ENCODE measurements at places on chromosomes 5 and 9.
A peak's percentile ranks its signal among the peaks of the same experiment; 100 is the strongest.

- DNase-seq, result no peak
Measured at GRCh38 chr5:181173027-181173419, 25.6 kb downstream of the OR2V2 start.

DNA sequence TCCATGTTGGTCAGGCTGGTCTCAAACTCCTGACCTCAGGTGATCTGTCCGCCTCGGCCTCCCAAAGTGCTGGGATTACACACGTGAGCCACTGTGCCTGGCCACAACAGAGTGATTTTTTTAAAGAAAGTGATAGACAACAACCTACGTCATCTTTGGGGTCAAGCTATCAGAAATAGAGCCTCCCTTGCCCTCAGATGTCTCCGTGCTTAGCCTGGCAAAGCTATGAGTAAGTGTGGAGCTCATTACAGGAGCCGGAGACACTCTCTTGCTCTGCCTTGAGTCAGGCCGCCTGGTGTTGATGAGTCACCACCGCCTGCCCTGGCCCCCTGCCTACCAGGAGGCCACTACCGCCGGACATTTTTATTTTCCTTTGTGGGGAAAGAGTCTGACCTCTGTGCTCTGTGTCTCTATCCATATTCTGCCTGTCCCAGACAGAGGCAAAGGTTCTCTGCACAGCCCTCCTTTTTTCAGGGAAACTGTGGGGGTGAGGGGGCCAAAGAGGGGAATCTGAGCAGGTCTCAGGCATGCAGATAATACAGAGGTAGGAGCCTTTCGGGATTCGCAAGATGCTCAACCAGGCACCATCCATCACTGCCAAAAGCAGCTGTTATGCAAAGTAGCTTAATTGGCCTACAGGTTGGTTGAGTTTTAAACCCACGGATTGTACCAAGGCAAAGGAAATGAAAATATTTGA lies 123.7 kb upstream of the CPEB4 start:
- DNase-seq, result no peak

DNA sequence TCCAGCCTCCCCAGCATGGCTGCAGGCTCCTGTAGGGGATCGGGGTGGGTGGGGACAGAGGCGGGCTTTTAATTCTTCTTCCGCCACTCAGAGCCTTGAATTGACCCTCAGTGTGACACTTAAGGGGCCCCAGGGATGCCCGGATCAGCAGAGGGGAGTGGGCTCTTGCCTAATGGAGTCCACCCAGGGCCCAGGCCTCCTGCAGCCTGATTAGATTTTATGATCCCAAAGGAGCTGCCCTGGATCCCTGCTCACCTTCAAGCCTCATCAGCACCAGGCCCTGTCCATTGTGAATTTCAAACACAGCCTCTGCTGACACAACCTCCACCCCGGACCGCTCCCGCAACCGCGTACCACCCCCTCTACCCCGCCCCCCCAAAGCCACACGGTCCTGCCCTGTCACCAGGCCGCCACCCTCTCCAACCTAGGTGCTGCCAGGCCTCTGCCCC lies 214.1 kb upstream of the IER5L start:
- no peak for DNase-seq

DNA sequence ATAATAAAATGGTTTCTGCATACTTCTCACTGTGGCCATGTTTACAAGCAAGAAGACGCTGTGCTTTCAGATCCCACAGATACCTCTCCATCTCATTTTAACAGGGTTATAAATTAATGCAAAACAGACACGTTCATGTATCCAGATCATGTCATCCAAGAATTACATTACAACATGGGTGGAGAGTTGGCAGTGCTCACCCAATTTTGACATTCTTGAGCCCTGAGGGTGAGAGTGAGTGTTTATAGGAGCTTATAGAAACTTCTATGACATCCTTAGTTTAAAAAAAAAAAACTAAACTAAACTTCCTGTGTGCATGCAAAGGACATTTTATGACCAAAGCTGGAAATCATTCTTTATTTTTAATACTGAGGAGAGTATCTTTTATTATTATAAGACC lies 9.1 kb downstream of the PRKACG start:
- DNase-seq, result no peak

GRCh38 chr5:142994218-142994617 lies 224.0 kb downstream of the ARHGAP26 start:
- no peak for DNase-seq

GRCh38 chr5:135217669-135218485 lies 181.2 kb downstream of the MACROH2A1 start:
- DNase-seq, result no peak

DNA sequence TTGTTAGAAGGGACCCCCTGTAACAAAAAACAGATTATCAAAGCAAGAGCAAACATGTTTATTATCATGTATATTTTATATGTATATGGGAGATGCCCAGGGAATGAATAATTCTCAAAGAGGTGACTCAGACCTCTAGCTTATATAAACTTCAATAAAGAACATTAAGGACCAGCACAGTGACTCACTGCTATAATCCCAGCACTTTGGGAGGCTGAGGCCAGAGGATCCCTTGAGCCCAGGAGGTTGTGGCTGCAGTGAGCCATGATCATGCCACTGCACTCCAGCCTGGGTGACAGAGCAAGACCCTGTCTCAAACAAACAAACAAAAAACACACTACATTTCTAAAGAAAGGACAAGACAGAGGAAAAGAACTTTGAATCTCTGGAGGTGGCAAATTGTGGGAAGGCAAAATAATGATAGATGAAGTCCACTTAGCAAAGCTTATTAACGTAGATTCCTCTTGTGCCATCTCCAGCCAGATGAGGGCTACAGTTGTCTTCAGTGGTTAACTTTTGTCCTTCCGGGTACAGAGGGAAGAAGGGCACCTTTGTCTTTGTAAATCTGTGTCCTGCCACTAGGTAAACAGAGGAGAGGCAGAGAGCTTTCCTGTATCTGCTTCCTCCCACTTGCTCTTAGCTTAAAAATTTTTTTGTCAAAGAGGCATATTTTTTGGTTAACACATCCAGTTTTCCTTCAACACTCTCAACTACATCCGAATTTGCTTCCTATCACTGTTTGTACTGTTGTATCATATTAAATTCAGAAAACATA lies 7.5 kb upstream of the RFK start:
- no peak for DNase-seq

GRCh38 chr9:98369066-98369425 lies 113.6 kb upstream of the TBC1D2 start:
- DNase-seq, result no peak

- DNase-seq, result no peak
Measured at GRCh38 chr5:78808380-78808779, 159.8 kb upstream of the LHFPL2 start.

GRCh38 chr5:146753641-146754040 lies 124.9 kb downstream of the PPP2R2B start:
- DNase-seq, result no peak

GRCh38 chr5:160494451-160494850 lies 72.8 kb downstream of the PTTG1 start:
- no peak for DNase-seq

DNA sequence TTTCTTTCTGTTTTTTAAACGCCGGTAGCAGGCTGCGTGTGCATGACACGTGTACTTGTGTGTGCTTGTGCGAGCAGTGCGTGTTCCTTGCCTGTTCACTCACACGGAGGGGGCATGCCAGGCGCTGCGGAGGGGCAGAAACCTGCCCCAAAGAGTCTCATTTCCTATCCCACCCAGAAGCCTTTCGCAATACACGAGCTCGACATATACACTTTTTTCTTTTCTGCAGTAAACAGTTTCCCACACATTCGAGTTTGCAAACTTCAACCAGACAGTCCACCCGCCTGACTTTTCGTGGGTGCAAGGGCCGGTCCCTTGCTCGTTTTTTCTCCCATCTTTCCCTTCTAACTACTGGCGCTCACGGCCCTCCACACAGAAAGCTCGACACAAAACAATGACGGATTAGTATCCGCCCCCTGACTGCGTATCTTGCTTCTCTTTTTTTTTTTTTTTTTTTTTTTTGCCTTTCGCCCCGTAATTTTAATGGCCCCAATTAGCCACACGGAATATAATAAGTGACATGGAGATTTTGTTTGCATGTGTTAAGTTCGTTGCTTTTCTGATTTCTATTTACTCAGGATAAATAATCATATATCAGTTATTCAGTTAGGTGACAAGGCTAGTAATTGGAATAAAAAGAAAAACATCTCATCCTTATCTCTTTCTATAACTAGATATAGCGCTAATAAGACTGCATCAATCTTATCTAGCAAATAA lies 5.3 kb upstream of the OTP start:
- DNase-seq, result no peak

DNA sequence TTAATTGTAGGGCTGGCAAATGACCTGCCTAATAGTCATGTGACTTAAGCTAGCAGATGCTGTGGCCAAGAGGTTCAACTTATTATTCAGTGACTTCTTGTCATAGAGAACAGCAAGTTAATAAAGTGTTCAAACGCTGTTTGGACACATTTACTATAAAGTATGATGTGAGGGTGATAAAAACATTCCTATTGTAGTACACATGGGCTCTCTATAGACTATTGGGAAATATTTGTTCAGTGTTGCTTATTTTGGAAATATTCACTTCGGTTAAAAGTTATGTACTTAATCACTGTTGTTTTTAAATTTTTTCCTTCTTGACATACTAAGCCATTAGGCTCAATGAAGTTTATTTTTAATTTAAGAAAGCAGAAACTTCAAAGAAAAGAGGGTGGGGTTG lies 345.0 kb downstream of the NNT start:
- no peak for DNase-seq

DNA sequence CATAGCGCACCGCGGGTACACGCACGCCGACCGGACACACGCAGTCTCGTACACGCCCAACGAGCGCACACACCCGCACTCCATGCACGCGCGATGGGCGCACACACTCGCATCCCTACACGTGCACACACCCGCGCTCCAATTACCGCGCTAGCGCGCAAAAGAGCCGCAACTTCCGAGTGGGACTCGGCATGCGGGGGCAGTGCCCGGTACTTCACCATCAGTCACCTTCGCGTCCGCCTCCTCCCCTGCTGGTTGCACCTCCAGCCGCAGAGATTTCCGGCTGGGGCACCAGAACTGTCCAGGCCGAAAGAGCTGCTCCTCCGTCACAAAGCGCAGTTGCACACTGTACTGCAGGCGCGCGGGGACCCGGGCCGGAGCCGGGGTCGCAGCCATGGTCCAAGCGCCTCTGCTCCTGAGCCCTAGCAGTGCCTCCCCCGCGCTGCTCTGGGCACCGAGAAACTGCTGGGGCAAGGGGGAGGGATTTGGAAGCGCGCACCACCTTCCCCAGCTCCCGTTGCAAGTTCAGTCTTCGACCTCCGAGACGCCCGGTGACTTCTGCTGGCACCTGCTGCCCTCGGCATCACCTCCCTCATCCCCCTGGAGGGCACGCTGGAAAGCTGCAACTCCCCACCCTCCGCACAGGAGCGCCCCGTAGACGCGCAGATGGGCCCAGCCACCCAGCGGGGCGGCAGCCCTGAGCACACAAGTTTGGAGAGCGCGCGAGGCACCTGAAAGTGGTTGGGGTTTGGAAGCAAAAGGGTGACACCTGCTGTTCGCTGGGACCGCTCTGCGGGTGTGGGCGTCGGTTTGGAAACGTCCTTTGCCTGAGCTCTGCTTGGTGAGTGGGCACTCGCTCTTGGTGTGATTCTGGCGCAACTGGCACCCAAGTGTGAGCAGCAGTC lies 337.4 kb upstream of the PUM3 start:
- peak; percentile 45 for DNase-seq

- no peak for DNase-seq
Measured at GRCh38 chr5:5432020-5432707, 9.7 kb downstream of the ICE1 start.

GRCh38 chr5:58828258-58828657 lies 245.4 kb downstream of the RAB3C start:
- no peak for DNase-seq

GRCh38 chr5:150347003-150347402 lies 10.5 kb upstream of the TCOF1 start:
- DNase-seq, result no peak

GRCh38 chr5:3701694-3702093 lies 106.1 kb downstream of the IRX1 start:
- no peak for DNase-seq

DNA sequence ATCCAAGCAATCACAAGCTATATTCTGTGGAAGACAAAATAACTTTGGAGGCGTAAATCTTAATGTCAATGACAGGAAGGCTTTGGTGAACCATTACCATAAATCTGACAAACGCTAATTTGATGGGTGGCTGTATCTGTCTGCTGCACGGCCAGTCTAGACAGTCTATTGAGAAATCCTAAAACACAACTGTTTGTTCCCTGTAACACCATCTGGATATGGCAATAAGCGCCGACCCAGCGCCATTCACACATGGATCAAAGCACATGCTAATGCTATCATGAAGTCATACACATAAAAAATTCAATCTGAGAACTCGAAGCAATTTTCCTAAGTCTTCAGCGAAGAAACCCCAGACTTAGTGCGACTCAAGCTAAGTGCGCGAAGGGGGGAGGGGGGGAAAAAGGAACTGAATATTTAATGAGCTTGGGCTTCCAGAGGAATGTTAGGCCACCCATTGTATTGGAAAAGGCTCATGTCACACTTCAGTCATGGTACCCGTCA lies 95.1 kb downstream of the ARL15 start:
- no peak for DNase-seq

DNA sequence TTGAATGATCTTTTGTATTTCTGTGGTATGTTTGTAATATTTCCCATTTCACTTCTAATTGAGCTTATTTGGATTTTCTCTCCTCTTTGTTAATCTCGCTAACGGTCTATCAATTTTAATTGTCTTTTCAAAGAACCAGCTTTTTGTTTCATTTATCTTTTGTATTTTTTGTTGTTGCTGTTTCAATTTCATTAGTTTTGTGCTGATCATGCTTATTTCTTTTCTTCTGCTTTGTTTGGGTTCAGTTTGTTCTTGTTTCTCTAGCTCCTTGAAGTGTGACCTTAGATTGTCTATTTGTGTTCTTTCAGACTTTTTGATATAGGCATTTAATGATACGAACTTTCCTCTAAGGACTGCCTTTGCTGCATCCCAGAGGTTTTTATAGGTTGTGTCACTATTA lies 28.4 kb upstream of the SNCAIP start:
- no peak for DNase-seq

GRCh38 chr5:6886866-6887265 lies 173.6 kb downstream of the TENT4A start:
- DNase-seq, result no peak

- no peak for DNase-seq
Measured at GRCh38 chr5:54803471-54804011, 181.9 kb downstream of the ESM1 start.

GRCh38 chr9:89978185-89978584 lies 373.4 kb downstream of the GADD45G start:
- DNase-seq, result no peak

DNA sequence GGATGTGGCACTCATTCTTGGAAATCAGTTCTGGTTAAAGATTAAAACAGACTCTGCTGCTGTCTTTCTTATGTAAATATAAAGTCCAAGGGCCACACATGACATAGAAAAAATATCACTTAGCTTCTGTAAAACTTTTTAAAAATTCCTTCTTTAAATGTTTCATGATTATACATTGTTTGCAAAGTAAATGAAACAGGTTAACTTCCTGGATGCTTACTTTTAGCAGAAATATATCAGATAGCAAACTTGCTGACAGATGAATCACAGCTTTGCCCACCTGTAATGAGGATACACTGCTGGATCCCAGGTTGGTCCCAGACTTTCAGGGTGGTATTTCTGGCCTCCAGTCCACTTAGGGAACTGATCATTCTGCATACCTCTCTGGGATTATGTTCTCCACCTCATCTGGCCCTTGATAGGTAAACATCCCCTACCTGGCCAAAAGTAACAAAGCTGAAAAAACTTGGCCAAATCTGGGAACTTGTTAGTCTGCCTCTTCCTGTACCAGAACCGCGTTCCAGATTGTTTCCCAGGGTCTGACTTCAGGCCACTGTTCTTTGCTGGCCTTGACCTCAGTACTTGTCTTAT lies 340.5 kb downstream of the ADGRV1 start:
- no peak for DNase-seq
